Heart right ventricle (tissue), 16 donors: ENCODE measurements at places on chromosomes 3 and 15. TPM values are rescaled to one million over a fixed set of nuclear protein-coding genes. Genes with fewer than 3 reads are reported as not detected.

GRCh38 chr3:115102046-115102445, 45.0 kb downstream of the ZBTB20 start:
- DNase-seq = no peak

Gene HGD
- not detected for total RNA-seq

- DNase-seq = no peak
These were observed 26.3 kb downstream of the ARHGEF3 start for GRCh38 chr3:56775445-56775837.

GRCh38 chr3:24242012-24242698, 252.5 kb downstream of the THRB start:
- DNase-seq = no peak

- no peak for DNase-seq
These were observed 436.4 kb upstream of the ONECUT1 start for GRCh38 chr15:53226559-53226958.

DNA sequence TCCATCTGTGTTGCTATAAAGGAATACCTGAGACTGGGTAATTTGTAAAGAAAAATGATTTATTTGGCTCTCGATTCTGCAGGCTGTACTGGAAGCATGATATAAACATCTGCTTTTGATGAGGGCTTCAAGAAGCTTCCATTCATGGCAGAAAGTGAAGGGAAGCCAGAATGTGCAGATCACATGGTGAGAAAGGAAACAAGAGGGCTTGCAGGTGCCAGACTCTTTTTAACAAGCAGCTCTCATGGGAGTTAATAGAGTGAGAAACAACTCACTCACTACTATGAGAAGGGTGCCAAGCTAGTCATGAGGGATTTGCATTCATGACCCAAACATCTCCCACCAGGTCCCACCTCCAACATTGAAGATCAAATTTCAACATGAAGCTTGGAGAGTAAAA, 247.2 kb downstream of the ZIC4 start:
- no peak for DNase-seq

Gene ZNF860
- total RNA-seq = 0.27 TPM

- no peak for DNase-seq
These were observed 10.3 kb downstream of the NEK11 start for GRCh38 chr3:131036986-131037385.

Gene SAMD7
- total RNA-seq = not detected

Gene TM4SF18
- total RNA-seq = 21.2 TPM

- no peak for DNase-seq
These were observed 121.4 kb upstream of the ATP11B start for GRCh38 chr3:182671942-182672341.

DNA sequence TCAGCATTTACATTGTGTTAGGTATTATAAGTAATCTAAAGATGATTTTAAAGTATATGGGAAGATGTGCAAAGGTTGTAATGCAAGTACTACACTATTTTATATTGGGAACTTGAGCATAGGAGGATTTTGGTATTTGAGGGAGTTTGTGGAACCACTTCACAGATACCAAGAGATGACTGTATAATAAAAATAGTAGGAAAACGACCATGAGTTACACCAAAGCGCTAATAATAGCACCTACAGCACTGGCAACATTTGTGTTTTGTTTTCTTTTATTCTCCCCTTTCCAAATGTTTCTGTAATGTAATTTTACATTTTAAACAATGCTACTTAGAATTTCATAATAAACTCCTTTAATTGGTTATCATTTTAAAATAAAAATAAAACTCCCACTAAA, 10.5 kb downstream of the CNBP start:
- no peak for DNase-seq

GRCh38 chr3:139538733-139539132, 809 bp downstream of the RBP1 start:
- DNase-seq = peak; percentile 30

- DNase-seq = no peak
These were observed 301.8 kb upstream of the SEMA6D start for GRCh38 chr15:47415539-47415971.

Gene TWF2
- total RNA-seq = 148 TPM

DNA sequence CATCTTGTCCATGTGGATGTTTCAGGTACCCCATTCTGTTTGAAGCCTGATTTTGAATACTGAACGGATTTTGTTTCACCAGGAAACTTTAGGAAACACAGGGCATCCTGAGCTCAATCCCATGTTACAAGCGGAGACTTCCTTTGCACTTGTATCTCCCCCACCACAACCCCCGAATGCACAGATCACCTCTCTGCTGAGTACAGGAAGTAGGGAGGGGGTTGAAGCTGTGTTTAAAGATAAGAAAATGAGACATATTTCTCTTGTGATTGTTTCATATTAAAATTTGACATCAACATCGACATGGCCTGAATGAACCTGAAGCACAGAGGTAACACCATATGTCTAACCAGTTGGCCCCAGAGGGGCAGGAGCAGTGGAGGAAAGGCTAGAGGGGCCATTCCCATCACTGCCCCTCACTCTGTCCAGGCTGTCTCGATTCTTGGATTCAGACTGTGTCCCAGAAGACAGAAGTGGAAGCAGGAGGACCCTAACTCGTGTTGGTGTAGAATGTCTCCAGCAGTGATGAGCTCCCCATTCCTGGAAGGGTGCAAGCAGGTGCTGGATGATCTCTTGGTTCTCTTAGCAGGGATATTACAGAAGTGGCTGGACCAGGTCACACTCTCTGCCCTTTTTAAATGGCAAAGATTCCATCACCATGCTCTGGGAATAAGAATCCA, 59.6 kb upstream of the IQSEC1 start:
- DNase-seq = no peak

Gene STRA6
- not detected for total RNA-seq

- DNase-seq = no peak
These were observed 91.1 kb downstream of the MYRIP start for GRCh38 chr3:39900462-39901002.

Gene CDHR4
- total RNA-seq = not detected

Gene BFSP2
- total RNA-seq = not detected

GRCh38 chr15:46278486-46279090, 643.8 kb downstream of the SQOR start:
- no peak for DNase-seq

Gene ASB14
- total RNA-seq = 26.2 TPM

Gene GOLGA6L6
- not detected for total RNA-seq

Gene ZBTB47
- 107 TPM for total RNA-seq

GRCh38 chr3:43344520-43344919, 58.2 kb downstream of the SNRK start:
- no peak for DNase-seq

- no peak for DNase-seq
These were observed 98.6 kb downstream of the SUCNR1 start for GRCh38 chr3:151971814-151972579.

Gene CXCR6
- total RNA-seq = 0.26 TPM

Gene TRPM1
- not detected for total RNA-seq

GRCh38 chr3:106930086-106930485, 447.2 kb upstream of the CCDC54 start:
- DNase-seq = no peak

GRCh38 chr15:99619712-99620111, 53.9 kb downstream of the MEF2A start:
- no peak for DNase-seq

GRCh38 chr3:63096248-63097058, 181.7 kb upstream of the SYNPR start:
- no peak for DNase-seq

DNA sequence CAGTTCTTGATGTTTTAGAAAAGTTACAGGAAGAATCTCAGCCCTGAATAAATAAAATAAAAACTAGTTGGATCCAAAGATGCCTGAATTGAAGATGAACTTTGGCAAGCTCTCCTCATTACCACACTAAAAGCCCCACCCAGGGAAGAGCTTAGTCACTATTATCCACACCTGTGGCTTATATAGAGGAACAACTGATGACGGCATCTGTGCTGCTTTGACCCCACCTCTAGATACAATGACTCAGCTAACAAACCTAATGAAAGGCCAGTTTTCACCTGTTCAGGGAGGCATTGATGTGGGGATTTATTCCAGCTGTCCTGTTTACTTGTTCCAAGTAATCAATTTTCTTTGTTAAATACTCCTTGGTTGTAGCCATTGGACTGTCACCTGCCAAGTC, 604.7 kb upstream of the EPHA6 start:
- DNase-seq = no peak

DNA sequence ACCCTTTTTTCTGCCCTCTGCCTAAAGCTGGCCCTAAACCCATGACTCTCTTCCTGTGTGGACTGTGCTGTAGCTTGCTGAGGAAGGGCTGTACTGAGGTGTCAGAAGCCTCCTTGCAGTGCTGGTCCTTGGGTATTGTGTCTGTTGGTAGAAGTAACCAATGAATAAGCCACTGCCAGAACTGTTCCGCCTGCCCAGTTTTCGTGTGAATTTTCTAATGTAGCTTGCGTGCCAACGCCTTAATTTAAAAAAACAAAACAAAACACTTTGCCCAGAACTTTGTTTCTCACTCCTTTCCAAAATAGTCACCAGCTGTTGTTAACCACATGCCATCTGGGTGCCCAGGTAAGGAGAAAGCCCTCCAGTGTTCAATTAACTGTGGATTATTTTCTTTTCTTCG, 101.9 kb downstream of the KLHL25 start:
- DNase-seq = no peak

Gene FBXW12
- 0.28 TPM for total RNA-seq

Gene CCDC14
- total RNA-seq = 7.6 TPM

Gene LRRC28
- 18.5 TPM for total RNA-seq

Gene OXSR1
- 32.9 TPM for total RNA-seq

- DNase-seq = no peak
These were observed 284.5 kb upstream of the CHRNA7 start for GRCh38 chr15:31745841-31746240.

GRCh38 chr3:179036226-179036625, 35.4 kb downstream of the ZMAT3 start:
- DNase-seq = no peak

Gene HIGD2B
- total RNA-seq = not detected

Gene KLHL40
- total RNA-seq = 1.6 TPM

Gene PPP2R3A
- total RNA-seq = 127 TPM

DNA sequence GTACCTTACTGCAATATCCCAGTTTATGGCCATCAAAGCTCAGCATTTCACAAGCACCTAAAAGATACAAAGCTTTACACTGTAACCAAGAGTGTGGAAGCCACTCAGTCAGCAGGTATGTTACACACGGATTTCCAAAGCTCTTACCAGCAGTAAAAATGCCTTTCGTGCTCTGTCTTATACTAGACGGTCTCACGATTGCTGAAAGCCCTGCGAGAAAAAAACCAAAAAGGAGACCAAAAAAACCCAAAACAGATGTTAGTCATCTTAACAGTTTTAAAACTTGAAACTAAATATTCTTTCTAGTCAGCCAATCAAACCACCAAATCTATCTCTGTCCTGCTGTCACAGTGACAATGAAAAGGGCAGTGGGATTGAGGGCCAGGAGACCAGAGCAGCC, 39.0 kb downstream of the TAMM41 start:
- no peak for DNase-seq

DNA sequence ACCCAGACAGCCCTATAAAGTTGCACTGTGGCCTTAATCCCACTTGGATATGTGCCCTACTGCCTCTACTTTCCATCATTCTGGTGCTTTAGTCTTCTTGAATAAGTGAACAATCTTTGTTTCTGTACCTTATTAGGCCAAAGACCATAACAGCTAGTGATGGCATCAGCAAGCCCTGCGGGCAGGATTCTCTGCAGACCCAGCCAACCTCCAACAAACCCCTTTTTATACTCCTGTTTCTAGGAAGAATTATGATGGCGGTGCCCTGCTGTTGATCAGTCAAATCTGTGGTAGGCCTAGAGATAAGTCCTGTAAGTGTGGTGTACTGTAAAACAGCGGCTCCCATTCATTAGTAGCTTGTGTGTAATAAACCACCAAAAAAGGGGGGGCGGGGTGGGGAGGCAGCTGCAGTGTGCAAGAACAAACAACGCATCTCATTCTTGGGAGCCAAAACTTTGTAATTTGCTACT, 40.5 kb downstream of the SOX2 start:
- DNase-seq = no peak

DNA sequence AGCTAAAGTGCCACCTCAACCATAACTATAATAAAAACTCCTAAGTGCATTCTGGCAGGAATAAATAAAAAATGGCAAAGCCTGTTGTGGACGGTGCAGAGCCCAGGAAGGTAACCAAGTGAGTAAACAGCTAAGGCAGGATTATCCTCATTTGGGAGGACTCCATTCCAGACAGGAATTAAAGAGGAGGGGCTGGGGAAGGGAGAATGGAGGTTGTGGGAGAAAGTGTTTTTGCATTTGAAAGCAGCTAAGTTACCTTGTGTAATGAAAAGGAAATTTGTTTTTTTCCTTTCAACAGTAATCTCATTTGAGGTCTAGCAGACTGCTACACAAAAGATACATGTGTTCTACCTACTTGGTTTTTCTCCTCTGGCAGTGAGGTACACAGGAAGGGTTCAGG, 248.5 kb downstream of the TIGIT start:
- no peak for DNase-seq

GRCh38 chr3:72127844-72128243, 342.9 kb upstream of the PROK2 start:
- no peak for DNase-seq

Gene PLCB2
- 5.4 TPM for total RNA-seq

Gene GOLGA8S
- 0.57 TPM for total RNA-seq

DNA sequence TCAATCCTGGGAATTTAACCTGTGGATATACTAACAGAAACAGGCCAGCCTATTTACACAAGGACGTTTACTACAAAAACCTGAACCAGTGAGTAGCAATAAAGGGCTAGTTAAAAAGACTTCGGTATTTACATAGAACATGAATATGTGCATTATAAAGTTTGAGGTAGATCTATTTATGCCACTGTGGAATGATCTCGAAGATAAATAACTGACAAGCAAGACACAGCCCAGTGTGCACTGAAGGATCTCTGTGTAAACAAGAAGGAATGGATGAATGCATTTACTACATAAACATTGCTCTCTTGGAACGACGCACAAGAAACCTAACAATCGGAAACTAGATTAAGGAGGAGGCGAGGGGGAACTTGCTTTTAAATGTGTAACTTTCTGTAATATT, 132.0 kb upstream of the NSMCE3 start:
- no peak for DNase-seq

DNA sequence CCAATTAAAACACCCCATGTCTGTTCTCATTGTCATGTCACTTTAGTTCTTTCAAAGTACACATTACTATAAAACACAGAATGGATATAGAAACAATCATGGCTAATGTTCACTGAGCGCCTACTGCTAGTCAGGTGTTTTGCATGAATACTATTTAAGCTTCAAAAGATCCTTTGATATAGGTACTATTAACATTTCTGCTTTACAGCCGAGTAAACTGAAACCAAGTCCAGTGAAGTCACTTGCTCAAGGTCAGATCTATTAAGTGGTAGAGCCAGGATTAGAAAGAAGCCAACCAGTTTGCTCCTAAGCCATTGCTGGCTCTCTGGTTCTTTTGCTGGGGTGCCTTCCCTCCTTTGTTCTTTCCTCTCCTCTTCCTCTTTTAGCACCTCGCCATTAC, 32.4 kb upstream of the NMNAT3 start:
- no peak for DNase-seq

DNA sequence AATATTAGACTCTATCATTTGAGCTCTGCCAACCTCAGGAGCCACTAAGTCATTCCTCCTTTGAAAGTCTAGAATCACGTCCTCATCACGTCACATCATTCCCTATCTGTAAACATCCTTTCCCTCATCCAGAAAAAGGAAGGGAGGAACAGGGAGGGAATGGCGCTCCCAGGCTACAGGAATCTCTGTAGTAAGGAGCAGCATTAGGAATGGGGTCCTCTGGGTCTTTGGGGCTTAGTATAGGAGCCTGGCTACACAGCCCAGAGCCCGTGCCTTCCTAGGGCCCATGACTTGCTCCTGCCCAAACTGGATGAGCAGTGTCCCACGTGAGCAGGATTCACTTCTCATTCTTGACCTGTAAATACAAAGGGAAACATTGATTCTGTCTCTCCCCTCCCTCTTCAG, 1.6 kb downstream of the TAGLN3 start:
- no peak for DNase-seq
